Stimulated activated CD8-positive, alpha-beta memory T cell treated with anti-CD3 and anti-CD28 coated beads, Interleukin-2, amount 100 ng/mL, for 48 hours (primary cell): ENCODE measurements at places on chromosomes 1 and 21.
A peak's percentile ranks its signal among the peaks of the same experiment; 100 is the strongest.

- peak; percentile 50 for DNase-seq
These were observed 94.6 kb downstream of the STUM start for GRCh38 chr1:226643177-226643576.

DNA sequence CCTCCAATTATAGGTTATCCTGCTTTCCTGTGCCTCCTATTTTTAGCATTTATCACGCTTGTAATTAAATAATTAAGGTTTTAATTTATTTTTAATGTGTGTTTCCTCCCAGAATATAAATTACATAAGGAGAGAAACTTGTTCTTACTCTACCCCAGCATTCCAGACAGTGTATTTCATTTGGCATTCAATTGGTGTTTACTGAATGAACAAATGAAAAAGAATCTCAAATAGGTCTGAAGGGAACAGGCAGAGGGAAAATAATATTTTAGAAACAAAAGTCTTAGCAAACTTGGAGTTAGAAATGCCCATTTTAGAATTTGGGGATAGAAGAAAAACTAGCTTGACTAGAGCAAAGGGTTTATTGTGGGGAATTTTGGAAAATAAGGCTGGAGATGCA lies 9.9 kb upstream of the RSRP1 start:
- DNase-seq: no peak

DNA sequence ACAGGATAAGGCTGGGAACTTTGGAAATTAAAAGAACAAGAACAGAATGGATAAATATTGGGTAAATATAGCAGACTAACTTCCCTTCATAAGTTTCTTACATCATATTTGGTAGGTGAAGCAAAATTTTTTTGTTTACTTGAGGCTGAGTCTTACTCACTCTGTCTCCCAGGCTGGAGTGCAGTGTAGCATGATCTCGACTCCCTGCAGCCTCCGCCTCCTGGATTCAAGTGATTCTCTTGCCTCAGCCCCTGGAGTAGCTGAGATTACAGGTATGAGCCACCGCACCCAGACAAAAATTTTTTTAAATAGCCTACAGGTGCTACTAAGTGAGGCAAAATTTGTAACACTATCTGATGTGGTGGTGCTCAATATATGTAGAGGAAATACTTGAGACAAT lies 50.7 kb downstream of the TM2D1 start:
- DNase-seq: no peak

GRCh38 chr1:26787381-26787705 lies 407 bp upstream of the PIGV start:
- peak; percentile 65 for DNase-seq

DNA sequence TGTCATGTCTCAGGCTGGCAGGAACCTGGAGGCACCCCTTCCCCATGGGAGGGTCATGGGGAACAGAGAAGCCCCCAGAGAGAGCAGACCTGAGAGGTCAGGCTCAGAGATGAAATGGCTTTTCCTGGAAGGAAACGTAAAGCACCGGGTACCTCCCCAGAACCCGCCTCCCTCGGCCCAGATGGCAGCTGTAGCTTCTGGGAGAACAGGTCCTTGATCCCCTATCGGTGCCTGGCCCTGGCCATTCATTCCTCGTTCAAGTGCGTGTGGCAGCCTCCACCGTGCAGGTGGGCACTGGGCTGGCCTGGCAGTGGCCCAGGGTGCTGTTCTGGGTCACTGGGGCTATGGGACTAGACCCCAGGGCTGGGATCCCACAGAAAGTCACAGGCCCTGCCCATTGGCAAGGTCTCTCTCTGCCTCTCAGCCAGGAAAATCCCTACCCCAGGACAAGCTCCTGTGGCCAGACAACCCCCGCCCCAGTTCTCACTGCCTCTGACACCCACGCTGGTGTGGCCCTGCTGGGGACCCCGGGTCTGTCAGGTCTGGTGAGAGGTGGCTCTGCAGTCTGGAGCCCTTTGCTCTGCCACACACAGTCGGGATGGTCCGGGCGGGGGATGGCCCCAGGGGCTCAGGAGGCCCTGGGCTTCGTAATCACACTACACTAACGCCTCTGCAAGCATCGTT lies 183.2 kb upstream of the VAMP3 start:
- DNase-seq: no peak

DNA sequence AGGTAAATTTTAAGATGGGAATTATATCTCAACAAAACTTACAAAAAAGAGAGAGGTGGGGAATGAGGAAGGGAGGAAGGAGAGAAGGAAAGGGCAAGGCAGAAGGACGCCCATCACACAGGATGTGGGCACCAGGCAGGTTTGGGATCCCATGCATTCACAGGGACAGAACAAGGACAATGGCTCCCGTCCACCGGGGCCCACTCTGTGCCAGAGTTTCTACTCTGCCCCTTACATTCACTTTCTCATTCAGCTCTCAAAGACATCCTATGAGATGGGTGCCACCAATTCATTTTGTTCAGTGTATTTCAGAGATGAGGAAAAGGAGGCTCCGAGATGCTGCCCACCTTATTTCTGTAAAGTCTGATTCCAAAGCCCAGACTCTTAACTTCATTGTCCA lies 7.4 kb downstream of the CLEC20A start:
- no peak for DNase-seq

GRCh38 chr1:201849372-201850052 lies 20.6 kb downstream of the IPO9 start:
- DNase-seq: no peak

- no peak for DNase-seq
These were observed 16.7 kb upstream of the TRIM63 start for GRCh38 chr1:26084091-26084561.

DNA sequence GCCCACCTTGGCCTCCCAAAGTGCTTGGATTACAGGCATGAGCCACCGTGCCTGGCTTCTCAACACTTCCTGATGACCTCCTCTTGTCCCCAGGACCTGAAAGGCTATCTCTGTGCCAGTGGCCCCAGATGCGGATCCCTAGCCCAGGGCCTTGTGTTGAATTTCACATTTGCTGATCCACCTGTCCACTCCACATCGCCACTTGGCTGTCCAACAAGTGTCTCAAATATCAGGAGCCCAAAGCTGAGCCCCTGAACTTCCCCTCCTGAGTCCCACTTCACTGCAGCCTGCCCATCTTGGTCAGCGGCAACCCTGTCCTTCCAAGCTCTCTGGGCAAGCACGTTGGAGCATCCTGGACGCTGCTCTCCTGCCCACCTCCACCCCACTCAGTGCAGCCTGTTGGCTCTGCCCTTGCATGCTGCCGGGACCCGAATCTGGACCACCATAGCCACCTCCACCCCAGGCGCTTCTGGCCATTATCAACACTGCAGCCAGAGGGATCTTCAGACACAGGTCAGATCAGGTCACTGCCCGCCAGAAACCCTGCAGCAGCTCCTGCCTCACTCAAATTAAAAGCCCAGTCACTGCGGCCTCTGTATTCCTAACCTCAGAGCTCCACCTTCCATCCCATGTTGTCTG lies 352.5 kb upstream of the VAMP3 start:
- no peak for DNase-seq

GRCh38 chr1:202572867-202573266 lies 137.4 kb downstream of the SYT2 start:
- DNase-seq: no peak

DNA sequence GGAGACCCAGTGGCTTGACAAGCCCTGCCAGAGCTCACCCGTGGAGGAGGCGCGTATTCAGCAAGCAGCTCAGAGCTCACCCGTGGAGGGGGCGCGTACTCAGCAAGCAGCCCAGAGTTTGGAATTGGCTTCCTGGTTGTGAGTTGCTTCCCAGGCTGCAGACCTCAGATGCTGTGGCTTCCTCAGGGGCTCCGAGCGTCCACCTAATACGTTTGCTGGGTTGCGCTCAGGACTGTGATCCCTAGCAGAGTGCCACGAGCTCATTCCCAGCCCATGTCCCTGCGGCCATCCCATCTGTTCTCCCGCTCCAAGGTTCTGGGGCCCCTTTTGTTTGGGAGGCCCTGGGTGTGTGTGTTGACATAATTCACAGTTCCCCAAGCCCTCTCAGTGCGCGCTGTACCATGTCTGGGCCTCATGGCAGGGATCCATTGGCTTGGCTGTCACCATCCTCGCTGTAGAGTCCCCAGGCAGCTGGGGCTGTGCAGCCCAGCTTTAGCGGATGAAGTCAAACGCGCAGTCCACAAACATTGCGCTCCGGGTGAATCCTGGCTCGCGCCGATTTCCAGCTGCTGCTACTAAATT lies 3.6 kb downstream of the AJAP1 start:
- no peak for DNase-seq

- no peak for DNase-seq
These were observed 33.3 kb upstream of the KCNE1 start for GRCh38 chr21:34545079-34545884.

DNA sequence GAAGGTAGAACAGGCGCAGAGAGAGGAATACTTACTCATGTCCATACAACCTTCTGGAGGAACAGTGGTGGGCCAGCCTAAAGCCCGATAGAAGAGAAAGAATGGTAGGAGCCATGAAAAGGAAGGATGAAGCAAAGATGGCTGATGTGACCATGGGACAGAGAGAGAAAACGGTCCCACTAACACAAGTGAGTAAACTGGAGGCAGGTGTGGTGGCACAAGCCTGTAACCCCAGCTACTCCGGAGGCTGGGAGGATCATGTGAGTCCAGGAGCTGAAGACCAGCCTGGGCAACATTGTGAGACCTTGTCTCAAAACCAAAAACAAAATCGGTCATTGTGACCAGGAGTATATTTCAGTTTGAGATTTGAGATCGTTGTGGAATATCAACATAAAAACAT lies 49.4 kb downstream of the C1orf198 start:
- no peak for DNase-seq

DNA sequence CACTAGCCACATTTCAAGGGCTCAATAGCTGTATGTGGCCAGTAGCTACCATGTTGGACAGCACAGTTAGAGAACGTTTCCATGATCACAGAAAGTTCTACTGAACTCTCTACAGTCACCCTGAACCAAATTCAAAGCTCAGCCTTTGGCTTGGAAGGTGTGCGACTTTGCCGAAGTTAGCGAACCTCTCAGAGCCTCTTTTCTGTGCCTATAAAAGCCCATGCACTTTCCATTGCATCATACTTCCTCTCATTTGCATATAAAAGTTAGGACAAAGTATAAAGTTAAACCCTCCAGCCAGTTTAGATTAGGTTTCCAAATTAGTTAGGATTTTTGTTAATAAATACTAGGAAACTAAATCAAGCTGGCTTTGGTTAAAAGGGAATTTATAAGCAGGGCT lies 4.7 kb upstream of the SLC1A7 start:
- DNase-seq: no peak

GRCh38 chr1:171501305-171502024 lies 16.1 kb downstream of the PRRC2C start:
- no peak for DNase-seq

DNA sequence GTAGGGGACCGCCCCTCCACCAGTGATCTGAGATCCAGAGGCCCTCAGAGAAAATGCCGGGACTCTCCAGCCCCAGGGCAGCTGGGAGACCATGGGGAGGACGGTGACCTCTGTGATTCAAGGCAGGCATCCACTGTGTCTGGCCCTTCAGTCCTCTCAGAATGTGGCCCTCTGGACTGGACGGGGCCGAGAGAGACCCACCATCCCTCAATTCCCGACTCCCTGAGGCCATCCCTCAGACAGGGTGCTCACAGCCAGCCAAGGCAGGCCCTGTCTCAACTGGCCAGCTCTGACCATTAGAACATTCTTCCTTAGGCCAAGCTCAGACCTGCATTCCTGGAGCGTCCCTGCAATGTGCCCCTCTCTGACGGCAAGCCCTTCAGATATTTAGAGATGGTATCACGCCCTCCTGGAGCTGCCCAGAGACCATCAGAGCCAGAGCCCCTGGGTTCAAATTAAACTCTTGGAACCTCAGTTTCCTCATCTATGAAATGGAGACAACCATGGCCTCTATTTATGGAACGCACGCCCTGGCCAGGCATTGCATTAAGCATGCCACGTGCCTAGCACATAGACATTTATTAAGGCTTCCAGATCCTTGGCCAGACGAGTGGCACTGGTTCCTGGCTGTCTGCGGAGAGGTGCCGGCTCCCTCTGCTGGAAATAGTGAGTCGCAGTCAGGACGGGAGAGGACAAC lies 9.6 kb upstream of the EPS8L3 start:
- DNase-seq: peak; percentile 46

GRCh38 chr1:107432108-107432507 lies 291.3 kb downstream of the NTNG1 start:
- no peak for DNase-seq

DNA sequence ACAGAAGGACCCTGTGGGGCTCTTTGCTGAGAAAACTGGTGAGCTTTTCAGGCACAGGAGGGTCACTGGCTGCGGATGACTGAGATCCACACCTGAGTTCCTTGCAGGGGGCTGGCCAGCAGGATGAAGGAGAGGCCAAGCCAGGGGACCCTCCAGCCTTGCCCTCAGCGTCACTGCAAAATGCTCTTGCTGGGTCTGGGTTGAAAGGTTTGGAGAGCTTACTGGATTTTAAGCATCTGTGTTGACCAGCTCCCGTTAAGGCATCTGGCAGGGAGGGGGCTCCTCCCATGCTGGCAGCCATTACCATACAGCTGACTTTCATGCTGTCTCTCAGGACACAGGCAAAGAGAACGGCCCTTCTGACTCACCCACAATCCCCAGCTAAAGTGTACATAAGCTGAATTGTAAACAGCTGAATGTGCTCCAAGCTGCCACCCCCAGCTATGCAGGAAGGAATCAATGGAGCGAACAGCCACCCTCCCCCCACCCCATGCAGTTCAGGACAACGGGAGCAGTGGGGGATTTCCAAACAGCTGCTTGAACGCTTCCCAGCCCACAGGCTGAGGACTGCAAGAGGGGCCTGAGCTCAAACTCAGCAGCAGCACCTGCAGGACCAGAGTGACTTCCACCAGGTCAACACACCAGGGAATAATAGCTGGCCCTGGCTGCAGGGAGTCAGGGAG lies 21.3 kb upstream of the A3GALT2 start:
- no peak for DNase-seq

DNA sequence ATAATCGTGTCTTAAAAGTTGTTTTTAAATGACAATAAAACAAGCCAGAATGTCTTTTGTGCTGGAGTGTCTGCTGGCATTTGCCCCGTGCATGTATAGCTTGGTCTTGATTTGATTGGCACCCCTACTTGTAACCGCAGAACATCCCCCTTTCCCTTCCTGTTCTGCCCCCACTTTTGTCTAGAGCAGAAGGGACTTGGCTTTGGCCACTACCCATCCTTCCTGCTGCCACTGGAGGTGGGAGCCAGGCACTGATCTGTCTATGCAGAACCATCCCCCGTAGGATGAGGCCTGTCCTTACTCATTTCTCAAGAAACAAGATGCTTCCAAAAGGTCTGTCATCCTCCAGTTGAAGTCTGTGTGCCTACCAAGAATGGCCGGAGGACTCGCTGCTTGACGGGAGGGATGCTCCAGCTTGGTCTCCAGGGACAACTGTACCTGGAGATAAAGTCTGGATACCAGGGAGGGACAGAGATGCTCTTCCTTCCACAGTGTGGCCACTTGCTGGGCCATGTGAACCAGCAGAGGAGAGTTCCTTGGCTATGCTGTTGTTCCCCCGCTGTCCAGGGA lies 1.1 kb upstream of the SLC27A3 start:
- no peak for DNase-seq

DNA sequence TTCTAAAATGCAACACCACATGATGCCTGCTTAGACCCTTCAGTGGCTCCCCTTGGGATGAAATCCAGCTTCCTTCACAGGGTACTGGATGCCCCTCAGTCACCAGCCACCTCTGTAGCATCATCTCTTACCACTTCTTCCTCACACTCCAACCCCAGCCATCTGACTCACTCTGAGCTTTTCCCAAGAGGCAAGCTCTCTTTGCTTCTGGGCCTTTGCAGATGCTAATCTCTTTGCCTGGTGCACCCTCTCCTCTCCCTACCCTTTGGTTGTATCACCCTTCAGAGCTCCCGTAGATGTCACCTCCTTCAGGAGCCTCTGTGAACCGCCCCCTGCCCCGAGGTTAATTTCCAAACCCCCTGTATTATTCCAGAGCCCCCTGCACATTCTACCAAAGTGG lies 164.8 kb upstream of the ZC3H12A start:
- no peak for DNase-seq
